ENCODE measurements at places on chromosomes 2 and 18.

DNA sequence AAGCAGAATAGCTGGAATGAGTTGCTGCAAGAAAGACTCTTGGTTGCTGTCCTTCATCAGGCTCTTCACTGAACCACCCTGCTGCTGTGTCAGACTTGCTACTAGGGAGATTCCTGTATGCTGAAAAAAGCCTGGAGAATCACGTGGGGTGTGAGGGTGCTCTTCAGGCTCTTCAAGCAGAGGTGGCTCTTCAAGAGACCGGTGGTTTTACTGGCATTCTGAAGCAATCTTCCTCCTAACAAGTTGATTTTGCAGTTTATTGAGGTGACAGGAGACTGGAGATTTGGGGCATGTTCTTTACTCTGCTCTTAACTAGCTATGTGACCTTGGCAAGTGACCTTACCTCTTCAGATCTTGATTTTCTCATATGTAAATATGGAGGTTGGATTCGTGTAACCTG, 14.1 kb downstream of the TMEM178A start:
- DNase-seq = no peak

DNA sequence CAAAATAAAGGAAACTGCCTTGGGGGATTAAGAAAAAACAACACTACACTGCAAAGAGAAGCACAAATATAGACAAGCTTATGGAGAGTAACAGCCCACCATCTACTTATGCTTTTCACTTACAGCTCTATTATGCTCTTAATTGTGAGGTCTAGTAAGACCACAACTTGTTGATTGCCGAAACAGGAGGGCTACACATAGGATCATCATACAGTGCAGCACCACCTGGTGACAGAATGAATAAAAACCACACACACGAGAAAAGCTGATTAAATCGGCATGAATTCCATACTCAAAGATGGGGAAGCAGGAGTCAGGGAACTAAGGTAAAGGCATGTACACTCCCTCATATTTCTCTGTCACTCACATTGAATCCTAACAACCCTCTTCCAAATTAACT, 259.2 kb downstream of the IKZF2 start:
- DNase-seq = peak; percentile 27

DNA sequence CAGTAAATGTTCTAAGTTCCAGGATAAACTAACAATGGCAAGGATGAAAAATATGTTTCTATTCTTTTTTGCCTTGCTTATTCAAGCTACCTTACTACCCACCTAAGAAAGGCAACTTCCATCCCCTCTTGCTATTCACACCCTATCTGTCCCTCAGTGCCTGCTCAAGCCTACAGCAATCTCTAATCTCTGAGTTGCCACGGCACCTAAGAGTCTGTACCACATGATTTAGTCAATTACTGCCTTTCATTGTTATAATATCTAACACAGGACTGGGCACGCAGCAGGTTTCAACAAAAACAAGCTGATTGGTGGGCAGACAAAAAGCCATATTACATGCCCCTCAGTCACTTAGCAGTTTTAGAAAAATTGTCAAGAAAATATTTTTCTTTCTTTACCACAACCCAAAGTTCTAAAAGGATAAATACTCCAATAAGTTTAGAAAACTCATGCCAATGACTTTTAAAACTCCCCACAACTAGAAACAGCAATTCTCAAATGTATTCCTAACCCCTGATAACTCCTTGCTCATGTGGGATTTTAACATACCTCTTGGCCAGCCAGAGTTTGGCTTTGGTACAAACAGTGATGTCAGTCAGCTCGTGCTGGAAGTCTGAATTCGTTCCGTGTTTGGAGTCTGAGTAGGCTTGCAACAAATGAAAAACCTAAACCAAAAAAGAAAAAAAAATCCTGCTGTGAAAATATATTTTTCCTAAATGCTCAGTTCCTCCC, 117.3 kb upstream of the ZFP36L2 start:
- DNase-seq = no peak

- no peak for DNase-seq
Observed at GRCh38 chr2:32743480-32744236, 115.8 kb downstream of the TTC27 start.

GRCh38 chr2:227932001-227932400, 60.6 kb downstream of the DAW1 start:
- DNase-seq = no peak

- DNase-seq = no peak
Observed at GRCh38 chr18:11500153-11501122, 109.0 kb upstream of the SLC35G4 start.

DNA sequence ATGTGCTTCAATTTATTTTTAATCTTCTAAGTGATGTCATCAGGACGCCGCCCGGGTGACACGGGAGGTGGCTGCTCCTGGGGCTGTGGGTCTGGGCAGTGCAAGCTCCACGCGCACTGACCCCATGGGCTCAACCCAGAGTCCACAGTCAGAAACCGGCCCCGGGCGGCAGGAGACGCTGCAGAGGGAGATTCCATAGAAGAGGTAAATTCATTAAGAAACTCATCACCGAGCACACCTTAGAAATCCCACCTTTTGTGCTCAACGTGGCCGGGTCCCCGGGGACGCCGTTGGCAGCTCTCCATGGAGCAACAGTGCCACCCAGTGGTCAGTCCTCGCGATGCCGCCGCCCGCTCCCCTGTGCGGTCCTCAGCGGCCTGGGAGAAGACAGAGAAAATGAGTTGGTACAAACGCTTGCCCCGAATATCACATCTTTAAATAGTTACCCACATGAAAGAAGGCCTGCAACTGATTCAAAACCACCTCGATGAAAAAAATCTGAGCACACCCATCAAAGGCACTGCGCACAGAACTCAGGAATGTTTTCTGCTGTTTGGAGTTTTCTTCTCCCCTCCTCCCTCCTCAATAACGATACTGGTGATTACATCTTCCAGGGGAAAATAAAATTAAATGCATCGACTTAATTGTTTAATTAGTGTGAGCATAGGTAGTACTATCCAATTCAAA, 92.6 kb downstream of the CMPK2 start:
- peak; percentile 69 for DNase-seq

DNA sequence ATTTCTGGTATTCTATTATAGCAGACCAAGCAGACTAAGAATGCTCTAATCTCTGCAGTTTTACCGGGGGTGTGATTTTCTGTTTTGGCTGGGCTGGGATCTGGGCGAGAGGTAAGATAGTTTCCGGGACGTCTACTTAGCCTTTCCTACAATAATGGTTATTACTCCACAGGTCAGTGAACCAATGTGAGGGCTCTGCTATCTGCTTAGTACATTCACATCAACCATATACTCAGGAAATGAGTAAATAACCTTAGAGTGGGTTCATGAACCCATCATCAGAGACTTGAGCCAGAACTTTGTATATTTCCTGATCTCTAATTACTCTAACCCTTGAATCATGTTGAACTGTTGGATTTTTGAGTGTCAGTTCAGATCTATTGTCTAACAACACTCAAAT, 90.1 kb upstream of the NOL4 start:
- no peak for DNase-seq

GRCh38 chr2:121489284-121489683, 41.4 kb upstream of the RNU4ATAC start:
- no peak for DNase-seq

GRCh38 chr18:24270937-24271380, 126.7 kb downstream of the OSBPL1A start:
- no peak for DNase-seq

DNA sequence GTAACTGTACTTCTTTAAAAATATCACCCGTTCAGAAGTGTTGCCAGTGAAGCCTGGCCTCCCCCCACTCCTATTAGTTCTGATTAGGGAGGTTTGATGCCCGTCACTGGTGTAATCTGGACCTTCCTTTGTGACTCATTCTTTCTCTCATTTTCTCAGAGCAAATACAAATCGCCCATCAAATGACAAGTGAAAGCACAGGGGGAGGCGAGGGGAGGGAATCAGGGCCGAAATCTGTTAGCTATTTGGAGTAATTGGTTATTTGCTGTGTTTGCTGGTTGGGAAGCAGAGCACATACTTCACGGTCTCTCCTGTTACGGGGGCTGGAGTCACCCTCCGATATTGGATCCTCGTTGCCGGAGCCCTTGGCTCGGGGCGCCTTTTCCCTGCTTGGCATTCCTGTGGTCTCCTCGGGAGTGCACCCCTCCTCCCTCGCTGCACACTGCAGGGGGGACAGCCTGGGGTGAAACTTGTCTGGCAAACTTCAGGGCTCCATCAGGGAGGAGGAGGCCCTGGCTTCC, 178.1 kb downstream of the DYSF start:
- DNase-seq = no peak

GRCh38 chr18:79905389-79905911, 46.0 kb downstream of the SLC66A2 start:
- DNase-seq = no peak

- DNase-seq = no peak
Observed at GRCh38 chr18:21629089-21629832, 17.1 kb downstream of the SNRPD1 start.

DNA sequence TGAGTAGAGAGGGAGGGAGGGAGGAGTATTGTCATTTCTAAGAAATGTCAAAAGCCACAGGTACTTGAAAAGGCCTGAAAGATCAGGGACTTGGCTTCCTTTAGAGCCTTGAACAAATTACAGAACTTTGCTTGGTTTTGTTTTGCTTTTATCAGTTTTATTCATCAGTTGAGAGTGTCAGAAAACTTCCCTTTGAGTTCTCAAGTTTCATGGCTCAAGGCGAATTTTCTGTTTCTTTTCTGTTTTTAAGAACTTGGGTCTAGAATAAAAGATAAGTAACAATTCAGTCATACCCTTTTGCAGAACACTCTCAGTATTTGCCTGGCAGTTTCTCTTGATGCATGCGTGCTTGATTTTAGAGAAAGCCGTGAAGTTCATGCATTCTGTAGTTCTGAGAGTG, 531.9 kb downstream of the PARD3B start:
- no peak for DNase-seq

- no peak for DNase-seq
Observed at GRCh38 chr18:28511413-28511821, 334.5 kb upstream of the CDH2 start.

DNA sequence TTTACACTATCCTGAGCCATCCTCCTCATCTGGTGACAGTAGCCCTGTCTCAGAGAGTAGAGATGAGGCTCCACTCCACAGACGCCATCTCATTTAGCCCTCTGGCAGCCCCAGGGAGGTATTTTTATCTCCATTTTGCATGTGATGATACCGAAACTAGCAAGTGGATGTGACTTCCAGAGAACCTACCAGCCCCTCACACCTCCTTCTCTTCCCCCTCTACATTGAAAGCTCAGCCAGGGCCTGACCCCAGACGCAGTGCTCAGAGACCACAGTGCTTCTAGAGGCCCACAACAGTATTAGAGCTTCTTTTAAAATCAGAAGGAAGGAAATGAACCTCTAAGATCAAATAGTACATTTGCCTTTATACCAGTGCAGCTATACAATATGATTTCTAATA, 8.3 kb downstream of the GYPC start:
- DNase-seq = peak; percentile 59

DNA sequence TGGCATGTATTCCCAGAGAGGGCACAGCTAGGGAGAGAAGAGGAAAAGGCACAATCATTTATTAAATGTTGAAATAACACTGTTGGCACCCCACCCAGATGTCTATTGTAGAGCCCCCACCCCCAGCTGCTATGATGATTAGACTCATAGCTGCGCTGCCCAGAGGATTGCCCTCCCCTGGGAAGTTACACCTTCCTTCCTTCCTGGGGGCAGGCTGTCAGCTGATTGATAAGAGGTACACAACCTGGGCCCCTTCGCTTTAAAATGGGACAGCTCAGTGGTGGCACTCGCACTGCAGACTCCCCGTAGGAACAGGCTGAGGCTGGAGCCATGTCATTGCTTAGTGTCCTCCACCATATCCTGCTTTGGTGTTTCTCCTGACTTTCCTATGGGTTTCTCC, 18.1 kb downstream of the TEX51 start:
- DNase-seq = no peak

- DNase-seq = no peak
Observed at GRCh38 chr2:39989888-39990287, 210.8 kb upstream of the THUMPD2 start.

DNA sequence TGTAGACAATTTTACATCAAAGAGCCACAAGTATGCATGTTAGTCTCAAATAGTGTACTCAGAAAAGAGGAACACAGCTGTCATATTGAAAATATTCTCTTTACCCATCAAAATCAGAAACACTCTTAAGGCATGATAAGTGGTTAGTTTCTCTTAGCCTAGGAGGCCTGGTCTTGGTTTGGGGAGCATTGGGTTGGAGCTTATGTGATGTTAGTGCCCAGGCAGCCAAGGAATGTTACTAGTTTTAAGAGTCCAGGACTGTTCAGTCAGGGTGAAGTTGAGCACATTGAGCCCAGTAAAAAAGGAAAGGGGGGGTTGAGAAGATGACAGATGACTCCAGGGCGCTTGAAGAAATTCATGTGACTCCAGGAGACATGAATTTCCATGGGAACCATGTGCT, 340.6 kb downstream of the HRH4 start:
- no peak for DNase-seq

GRCh38 chr18:69226971-69227370, 173.7 kb upstream of the DOK6 start:
- DNase-seq = no peak

GRCh38 chr2:66433695-66433944, 1.3 kb upstream of the MEIS1 start:
- DNase-seq = no peak

- DNase-seq = peak; percentile 60
Observed at GRCh38 chr18:3721771-3722648, 272.0 kb downstream of the TGIF1 start.

DNA sequence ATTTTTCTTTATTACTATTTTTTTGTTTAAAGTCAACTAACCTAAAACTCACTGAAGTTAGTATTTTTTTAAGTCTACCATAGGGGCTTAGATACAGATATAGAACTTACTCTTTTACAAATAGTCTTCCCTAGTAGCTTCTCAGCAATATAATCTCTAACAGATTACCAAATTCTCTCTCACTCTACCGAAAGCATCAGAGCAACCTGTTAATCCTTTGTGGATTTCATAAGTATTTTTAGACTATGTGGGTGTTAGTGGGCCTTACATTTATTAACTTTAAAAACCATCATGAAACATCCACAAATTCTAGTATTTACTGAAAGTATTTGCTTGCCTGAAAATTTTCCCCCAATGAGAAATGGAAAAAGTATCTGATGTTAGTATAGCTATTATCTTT, 84.6 kb upstream of the TFPI start:
- DNase-seq = no peak

GRCh38 chr2:70789304-70790135, 923 bp downstream of the FIGLA start:
- DNase-seq = peak; percentile 87
